GM03348 (cell line): ENCODE measurements at places on chromosomes 7 and 10.

DNA sequence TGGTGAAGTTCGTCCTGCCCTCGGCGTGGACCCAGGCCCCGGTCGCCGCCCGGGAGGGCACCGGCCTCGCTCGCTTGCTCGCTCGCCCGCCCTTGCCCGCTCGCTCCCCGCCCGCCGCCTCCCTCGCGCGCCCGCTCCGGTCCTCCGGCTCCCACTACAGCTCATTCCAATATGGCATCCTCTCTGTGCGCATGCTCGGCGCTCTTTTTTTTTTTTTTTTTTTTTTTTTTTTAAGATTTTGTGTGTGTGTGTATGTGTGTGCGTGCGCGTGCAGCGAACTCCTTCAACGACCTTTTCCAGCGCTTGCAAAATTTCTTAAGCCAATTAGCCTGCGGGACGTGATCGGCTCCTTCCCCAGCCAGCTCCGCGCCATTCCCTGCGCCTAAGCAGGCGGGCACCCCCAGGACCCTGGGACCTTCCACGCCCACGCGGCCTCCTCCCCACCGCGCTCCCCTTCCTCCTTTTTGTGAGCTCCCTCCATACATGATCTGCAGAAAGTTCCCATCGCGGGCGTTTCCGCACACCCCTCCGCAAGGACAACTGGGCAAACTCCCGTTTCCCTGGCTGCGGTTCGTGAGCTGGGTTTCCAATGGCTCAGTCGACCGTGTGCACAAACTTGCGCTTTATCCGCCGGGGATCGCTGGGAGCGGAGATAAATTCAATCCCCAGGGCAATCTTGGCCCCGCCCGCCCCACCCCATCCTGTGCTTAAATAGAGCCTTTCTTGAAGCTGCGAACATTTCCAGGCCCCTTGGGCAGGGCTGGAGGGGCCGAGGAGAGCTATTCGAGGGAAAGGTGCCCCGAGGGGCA is at the start of gene SFMBT2:
Gene SFMBT2, minus strand, starts transcription at position 173 of the 809 bp plus-strand sequence. CDS start 29,136 bp downstream, outside the sequence.
- DNase-seq: peak; percentile 94

DNA sequence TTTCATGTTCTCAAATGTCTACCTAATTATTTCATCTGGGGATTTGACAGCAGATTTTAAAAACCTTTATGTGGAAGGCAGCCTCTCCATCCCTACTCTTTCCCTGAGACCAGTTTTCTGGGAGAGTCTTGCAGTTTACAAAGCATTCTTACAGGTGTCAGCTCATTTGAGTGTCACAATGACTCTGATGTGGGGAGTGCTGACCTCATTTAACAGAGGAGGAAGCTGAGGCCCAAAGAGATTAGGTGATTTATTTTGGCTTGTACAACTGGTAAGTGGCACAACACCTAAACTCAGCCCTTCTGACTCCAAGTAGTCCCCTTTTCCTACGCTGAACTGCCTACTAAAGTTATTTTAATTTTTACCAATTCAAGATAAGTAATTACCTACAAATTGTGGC is 33.3 kb upstream of the MAT1A start:
- DNase-seq: no peak

DNA sequence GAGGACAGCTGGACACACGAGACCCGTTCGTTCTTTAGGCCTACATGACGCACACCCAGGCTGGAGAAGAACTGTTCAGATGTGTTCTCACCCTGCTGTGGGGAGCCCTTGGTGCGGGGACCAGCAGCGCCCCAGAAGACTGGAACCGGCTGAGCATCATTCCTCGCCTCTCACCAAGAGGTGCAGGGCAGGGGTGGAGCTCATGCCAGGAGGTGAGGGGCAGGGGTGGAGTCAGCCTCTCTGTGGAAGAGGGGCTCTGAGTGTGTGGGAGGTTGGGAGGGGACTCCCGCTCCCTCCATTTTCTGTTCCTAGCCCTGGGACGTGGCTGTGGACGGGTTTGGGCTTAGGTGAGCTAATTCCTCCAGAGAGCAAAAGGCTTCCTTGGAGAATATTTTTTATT is 66.0 kb upstream of the SHH start:
- DNase-seq: no peak

DNA sequence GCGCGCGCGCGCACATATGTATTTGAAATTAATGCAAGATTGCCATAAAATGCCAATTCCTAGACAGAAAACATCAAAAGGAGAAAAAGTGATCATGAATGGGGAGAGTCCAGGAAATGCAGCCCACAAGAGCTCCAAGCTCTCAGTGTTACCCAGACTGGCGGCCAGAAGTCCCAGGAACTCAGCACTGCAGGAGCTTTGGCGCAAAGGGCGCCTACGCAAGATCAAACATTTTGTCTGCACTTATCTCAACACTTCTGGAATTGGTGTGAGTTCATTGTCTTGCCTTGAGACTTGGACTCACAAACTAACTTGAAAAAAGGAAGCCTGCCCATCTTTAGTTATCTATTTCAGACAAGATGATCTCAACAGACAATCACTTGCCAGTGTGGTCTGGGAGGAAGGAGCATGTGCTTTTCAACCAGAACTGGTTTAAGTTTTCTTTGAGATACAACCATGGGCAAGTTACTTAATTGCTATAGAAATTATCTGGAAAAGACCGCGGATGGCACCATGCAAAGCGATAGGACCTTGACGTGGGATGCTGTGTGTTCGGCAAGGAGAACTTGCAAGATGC is 77.2 kb downstream of the KIAA1549 start:
- no peak for DNase-seq

- DNase-seq: no peak
Observed at GRCh38 chr7:129841465-129841864, 111.3 kb downstream of the UBE2H start.

GRCh38 chr7:116150588-116150987 is 59.8 kb upstream of the TES start:
- no peak for DNase-seq

DNA sequence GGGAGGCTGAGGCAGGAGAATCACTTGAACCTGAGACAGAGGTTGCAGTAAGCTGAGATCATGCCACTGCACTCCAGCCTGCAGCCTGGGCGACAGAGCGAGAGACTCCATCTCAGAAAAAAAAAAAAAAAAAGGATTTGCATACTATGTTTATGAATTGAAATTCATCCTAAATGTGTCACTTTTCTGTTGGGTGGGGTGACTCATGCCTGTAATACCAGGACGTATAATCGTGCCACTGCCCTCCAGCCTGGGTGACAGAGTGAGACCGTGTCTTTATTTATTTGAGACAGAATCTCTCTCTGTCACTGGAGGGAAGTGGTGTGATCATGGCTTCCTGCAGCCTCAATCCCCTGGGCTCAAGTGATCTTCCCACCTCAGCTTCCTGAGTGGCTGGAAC is 5.8 kb downstream of the ZNF212 start:
- DNase-seq: no peak

DNA sequence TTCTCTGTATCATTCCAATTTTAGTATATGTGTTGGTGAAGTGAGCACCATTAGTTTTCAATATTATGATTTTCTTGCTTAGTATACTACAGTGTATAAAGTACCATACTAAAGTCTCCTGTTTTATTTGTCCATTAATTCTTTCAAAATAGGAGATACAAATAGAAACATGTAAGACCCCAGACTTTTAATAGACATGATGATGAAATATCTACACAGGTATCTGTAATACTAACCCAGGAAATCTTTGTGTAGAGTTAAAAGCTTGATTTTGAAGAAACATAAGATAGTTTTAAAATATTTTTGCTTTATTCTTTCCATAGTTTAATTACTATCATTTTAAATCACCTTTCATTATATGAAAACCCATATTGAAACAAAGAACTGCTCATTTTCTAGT is 133.8 kb upstream of the WNT16 start:
- no peak for DNase-seq

DNA sequence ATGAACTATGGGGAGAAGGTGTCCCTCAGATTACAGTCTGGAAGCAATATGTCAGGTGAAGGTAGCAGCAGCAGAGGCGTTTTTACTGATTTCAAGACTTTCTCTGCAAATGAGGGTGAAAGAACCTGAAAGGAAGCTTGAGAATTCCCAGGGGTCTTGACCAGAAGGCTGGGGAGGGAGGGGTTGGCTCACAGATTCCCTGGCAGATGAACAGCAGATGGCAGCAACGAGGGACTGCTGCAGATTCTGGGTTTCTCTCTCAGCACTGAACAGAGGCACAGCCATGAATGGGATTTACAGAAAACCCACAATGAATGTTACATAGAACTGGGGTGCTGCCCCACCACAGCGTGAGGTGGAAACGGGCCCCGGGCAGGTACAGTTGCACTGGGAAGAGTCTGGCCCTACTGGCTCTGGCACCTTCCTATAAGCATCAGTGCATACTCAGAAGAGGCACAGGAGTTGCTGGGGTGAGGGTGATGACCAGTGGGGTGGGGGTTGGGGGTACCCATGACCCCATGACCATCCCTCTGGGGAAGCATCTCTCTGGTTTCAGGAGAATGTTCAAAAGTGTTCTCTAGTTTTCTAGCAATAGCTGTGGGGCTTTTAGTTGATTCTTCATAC is 317.8 kb downstream of the SH2D4B start:
- DNase-seq: no peak

DNA sequence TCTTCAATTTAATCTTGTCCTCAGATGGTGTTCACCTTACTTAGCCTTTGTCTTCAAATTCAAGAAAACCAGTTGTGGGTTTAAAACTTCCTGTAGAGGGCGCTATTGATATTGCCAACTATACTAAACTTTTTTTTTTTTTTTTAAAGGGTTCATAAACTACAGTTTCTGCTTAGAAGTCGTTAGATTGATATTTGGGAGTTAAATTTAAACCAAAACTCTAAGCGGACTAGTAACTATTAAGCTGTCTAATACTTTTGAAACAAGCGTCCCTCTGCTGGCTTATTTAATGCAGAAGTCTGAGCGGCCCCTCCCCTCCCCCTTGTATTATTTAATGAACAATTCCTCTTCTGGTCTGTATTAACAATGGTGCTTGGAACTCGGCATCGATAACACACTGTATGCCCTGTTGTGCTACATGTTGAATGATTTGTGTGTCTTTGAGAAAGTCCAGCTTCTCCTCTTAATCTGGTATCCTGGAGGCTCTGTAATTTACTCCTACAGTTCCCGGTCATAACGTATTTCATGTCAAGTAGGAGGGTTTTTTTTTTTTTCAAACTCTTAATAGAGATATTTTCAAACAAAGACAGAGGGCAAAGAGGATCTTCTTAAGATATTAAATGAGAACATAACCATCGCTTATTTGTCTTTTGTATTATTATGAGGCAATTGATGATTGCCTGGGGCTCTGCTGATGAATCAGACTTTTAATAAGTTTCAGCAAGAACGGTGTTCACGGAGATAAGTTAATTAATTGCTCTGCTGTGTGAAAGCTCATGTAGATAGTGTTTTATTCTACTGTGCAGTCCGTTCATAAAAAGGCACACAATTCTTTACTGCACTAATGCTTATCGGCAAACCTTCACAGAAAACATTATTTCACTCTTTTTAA is 22.6 kb upstream of the CREB5 start:
- DNase-seq: peak; percentile 35

DNA sequence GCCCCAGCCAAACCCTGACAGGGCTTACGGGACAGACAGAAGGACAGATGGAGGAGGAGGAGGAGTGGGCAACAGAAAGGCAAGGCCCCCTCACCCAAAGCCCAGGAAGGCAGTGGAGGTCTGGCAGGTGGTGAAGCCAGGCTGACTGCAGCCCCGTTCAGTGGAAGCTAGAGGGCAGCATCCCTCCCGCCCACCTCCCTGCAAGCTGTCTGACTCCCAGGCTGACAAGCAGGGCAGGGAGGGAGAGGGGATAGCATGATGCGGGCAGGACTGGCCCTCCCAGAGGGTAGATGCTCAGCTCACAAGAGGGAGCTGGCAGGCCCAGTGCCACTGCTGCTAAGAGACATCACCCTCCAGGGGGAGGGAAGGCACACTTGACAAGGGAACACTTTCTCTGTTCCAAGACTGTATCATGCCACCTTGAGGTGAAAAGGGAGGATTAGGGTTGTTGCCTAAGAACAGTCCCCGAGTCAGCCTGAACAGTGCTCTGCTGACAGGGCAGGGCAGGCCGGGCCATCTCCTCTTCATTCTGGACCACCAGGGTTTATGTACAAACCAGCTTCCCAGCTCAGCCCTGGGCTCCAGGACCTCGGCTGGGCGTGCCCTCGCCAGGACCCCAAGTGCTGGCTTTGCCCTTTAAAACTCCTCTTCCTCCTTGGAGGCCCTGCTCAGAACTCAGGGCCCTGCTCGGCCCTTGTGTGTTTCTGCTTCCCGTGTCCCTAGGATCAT is 61.8 kb downstream of the RASGEF1A start:
- peak; percentile 85 for DNase-seq

- DNase-seq: peak; percentile 57
Observed at GRCh38 chr7:101733713-101734475, 83.5 kb upstream of the CUX1 start.

GRCh38 chr10:117476281-117476680 is 66.3 kb upstream of the EMX2 start:
- peak; percentile 41 for DNase-seq

GRCh38 chr7:43943417-43944187 is 17.4 kb downstream of the UBE2D4 start:
- DNase-seq: no peak

- no peak for DNase-seq
Observed at GRCh38 chr10:74342991-74343390, 192.0 kb downstream of the ADK start.

GRCh38 chr10:112296908-112297331 is 13.7 kb downstream of the TECTB start:
- no peak for DNase-seq

- DNase-seq: no peak
Observed at GRCh38 chr10:131419797-131420196, 108.3 kb upstream of the TCERG1L start.

- DNase-seq: no peak
Observed at GRCh38 chr10:71191019-71191418, 21.4 kb upstream of the UNC5B start.

- DNase-seq: peak; percentile 57
Observed at GRCh38 chr10:79400146-79401004, 45.0 kb downstream of the ZCCHC24 start.

DNA sequence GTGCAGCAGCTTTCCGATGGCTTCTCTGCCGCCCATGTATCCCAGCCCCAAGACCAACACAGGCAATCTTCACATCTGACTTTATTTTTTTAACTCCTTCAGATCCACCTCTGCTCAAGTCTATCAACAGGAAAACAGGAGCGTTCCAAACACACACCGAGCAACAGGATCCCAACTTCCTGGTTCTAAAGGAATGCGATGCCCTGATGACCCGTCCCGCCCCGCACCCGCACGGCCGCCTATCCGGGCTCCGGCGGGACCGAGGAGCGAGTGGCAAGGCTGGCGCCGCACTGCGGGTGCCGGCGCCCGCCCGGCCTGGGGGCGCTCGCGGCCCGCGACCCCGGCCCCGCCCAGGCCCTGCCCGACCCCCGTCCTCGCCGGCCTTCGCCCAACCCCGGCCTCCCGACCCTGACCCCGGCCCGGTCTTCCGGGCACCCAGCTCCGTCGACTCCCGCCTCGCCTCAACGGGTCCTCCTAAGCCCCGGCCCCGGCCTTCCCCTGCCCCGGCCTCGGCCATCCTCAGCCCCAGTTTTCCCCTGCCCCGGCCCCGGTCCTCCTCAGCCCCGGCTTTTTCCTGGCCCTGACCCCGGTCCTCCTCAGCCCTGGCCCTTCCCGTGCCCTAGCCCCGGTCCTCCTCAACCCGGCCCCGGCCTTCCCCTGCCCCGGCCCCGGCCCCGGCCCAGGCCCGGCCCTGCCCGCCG is 730 bp downstream of the LARP4B start:
- peak; percentile 70 for DNase-seq

GRCh38 chr7:2908103-2908683 is 64.1 kb upstream of the GNA12 start:
- DNase-seq: no peak
